ENCODE measurements at places on chromosomes 1 and 21.
A peak's percentile ranks its signal among the peaks of the same experiment; 100 is the strongest.

DNA sequence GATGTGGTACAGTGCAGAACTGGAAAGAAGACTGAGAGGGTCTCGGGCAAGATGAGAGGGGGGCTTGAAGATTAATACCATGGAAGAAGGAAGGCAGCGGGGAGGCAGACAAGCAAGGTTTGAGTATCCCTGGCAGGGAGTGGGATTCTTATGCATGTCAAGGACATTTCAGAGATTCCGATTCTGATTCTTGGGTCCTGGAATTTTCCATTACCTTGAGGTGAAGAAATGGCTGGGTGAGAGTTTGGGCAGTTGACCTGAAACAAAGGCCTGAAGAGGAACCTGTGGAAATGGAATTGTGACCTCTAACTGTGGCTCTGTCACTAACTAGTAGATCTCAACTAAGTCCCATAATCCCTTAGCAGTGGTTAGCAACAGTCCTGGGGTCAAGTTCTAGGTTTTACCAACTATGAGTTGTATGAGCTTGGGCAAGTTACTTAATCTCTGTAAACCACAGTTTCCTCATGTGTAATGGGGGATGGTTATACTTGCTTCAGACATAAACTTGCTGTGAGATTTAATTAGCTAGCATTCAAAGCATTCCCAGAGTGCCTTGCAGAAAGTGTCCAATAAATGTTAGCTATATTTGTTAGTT, 8.6 kb upstream of the ACTN2 start:
- DNase-seq, result no peak

- DNase-seq, result no peak
These were observed 83.4 kb downstream of the BACH1 start for GRCh38 chr21:29382030-29382654.

GRCh38 chr1:98989556-98989907, 15.1 kb downstream of the PLPPR5 start:
- DNase-seq, result no peak

DNA sequence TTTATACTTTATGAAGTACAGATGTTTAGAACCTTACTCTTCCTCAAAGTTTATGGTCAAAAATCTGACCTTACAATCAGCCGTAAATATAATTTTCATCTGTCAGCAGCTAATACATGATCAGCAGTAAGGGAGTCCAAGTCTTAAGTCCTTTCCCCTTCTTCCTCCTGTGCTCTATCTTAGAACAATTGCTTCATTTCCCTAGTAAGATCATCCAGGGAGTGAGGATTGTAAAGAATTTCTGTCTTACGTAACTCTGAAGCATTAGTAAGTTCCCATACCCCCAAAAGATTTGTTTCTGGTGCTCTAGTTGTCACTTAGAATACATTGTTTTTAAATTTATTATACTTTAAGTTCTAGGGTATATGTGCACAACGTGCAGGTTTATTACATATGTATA, 2.1 kb downstream of the SETDB1 start:
- no peak for DNase-seq

- DNase-seq, result no peak
These were observed 7.0 kb downstream of the LELP1 start for GRCh38 chr1:153210206-153210605.

GRCh38 chr1:52814465-52814864, 28.1 kb upstream of the ZYG11A start:
- no peak for DNase-seq

DNA sequence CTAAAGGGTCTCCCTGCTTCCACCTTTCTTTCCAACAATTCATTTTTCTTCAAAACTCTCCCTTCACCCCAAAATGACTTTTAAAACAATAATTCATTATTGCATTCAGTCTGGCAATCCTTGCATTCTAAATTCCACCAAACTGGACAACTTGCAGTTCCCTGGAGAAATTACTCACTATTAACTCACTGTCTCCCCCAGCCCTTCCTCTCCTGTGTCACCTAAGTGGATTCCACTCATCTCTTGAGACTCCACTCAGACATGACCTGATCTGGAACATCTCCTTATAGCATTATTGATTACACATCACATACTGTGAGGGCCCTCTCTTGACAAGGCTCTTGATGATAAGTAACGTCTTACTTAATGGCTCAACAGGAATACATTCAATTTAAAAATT, 257.1 kb downstream of the BRINP2 start:
- no peak for DNase-seq

DNA sequence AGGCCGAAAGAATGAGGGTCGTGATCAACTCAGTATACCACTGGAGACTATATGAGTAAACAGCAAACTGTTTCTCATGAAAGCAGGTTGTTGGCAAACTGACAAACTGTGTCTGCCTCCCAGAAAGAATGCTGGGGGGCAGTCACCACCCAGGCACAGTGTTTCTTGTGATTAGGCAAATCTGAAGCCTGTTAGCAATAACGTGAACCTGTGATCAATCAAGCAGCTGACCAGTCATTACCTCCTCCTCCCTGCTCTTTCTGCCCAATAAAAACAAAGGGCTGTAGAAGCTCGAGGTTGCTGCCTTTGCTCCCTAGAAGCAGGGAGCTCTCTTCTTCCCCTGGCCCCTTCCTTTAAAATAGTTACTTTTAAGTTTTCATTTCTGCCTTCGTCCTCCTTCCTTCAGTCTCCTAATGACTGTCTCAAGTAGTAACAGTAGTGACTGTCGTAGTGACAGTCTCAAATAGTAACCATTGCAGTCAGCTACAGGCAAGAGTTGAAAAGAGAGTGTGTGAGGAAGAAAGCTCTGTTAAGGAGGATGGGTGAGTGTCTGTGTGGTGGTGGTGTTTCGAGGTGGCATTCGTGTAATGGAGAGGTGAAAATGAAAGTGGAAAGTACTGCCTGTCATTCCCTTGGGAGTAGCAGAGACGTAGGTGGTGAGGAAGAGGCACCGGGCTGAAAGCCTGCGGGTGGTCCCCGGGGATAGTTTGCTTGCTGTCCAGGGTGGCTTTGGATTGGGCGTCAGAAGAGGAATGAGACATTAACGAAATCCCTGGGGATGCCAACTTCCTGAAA, 14.5 kb downstream of the HHAT start:
- DNase-seq, result no peak

- peak; percentile 39 for DNase-seq
These were observed 55.4 kb downstream of the SLC37A1 start for GRCh38 chr21:42568866-42569731.

GRCh38 chr1:88149686-88150085, 534.4 kb upstream of the PKN2 start:
- DNase-seq, result no peak

- DNase-seq, result no peak
These were observed 47.2 kb downstream of the GALNT2 start for GRCh38 chr1:230114237-230114651.

DNA sequence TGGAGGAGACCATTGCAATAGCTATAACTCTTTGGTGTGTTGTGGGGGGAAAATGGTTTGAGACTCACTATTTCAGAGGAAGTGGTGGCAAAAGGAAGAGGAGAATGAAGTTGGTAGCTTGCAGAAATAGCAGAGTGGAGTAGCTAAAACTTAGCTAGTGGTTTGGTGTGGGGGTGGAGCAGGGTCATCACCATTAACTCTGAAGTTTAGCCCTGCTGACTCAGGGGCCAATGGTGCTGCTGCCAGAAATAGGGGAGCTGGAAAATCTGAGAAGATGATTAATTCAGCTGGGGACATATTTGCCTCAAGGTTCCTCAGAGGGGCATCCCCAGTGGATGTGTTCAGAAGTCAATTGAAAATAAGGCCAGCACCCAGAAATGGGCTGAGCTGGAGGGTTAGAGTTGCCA, 65.4 kb downstream of the RUNX1 start:
- no peak for DNase-seq

DNA sequence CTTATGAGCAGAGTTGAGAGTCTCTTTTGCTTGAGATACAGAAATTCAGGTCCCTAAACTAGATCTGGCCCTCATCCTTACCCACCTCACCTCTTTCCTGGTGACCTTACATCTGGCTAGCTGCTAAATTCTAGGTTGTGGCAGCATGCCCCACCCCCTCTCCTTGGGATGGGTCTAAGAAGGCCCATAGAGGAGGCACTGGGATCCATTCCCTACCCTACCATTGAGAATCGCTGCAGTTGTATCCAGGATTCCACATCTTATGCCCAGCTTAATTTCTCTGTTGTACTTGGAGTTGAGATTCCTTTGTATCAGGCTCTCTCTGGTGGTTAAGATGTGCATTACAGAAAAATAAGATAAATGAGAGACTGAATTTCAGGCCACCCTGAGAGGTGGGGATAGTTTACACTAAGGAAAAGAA, 9.5 kb upstream of the TMEM39B start:
- DNase-seq, result peak; percentile 73

DNA sequence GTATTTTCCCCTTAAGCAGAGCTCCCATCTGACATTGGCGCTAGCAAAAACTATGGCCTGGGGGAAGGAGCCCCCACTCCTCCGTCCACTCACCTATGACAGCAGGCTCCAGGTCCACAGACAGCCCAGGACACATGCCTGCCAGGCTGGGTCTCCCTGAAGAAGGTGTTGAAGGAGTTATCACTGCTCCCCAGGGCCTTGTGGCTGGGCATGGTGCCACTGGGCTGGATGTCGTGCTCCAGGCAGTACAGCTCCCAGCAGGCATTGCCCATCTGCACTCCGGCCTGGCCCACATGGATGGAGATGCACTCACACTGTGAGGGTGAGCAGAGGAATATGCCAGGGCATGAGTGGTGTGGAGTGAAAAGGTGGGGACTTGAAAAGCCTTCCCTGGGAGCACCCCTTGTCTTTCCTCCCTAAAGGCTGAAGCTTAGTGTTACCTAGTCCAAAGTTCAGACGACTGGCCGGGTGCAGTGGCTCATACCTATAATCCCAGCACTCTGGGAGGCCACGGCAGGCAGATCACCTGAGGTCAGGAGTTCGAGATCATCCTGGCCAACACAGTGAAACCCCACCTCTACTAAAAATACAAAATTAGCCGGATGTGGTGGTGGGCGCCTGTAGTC, 30.0 kb downstream of the RABIF start:
- no peak for DNase-seq

- no peak for DNase-seq
These were observed 598.1 kb upstream of the ADGRL4 start for GRCh38 chr1:79604490-79605198.

DNA sequence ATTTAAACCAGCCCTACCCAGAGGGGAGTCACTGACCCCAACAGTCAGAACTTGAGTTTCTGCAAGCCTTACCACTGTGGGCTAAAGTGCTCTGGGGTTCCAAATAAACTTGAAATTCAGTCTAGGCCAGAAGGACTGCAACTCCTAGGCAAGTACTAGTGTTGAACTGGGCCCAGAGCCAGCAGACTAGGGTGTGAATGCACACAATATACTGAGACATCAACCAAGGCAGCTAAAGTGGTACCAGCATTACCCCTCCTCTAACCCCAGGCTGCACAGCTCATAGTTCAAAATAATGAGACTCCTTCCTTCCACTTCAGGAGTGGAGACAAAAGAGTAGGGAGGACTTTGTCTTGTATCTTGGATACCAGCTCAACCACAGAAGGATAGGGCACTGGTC, 18.9 kb upstream of the IL20 start:
- no peak for DNase-seq

GRCh38 chr1:84960371-84960770, 36.5 kb downstream of the MCOLN2 start:
- DNase-seq, result no peak

GRCh38 chr1:80987824-80988223, 812.9 kb upstream of the ADGRL2 start:
- no peak for DNase-seq

DNA sequence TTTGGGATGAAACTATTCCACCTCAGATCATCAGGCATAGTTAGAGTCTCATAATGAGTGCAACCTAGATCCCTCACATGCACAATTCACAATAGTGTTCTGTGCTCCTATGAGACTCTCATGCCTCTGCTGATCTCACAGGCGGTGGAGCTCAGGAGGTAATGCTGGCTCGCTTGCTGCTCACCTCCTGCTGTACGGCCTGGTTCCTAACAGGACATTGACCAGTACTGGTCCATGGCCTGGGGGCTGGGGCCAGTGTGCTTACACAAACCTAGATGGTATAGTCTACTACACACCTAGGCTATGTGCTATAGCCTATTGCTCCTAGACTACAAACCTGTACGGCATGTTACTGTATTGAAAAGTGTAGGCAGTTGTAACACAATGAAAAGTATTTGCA, 448.4 kb downstream of the RPS6KC1 start:
- DNase-seq, result no peak

DNA sequence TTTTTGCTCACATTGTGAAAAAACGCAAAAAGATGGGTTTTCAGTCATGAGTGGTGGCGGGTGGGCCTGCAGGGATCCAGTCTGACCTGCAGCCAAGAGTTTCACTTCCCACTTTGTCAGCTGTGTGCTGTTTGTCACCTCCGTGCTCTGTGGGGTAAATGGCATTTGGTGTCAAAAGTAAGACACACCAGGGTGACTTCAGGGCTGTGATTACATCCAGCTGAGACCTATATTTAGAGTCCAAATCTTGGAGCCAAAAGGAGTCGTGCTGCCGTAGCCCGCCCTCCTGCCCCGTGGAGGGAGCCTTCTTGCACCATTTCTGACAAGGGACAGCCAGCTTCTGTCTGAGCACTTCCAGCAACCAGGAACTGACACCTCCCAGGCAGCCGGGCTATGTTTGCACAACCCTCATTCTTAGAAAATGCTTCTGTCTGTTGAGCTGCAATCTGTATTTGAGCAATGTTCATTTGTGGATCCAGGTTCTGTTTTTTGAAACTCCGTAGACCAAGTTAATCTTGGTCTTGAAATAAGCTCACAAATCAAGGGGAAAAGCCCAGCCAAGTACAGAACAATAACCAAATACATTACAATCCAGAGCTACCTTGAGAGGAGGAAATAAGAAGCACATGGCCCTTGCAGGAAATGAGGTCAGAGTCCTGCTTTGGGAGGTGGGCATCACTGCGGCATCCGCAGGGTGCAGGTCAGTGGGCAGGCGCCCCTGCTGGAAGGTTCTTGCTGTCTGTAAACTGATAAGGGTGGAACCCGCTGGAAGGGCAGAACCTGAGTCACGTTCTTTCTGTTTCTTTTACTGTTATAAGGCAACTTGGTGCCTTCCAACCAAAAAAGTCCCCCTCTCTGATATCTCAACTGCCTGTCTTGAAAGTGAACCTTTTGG, 14.4 kb downstream of the ABCG1 start:
- no peak for DNase-seq

DNA sequence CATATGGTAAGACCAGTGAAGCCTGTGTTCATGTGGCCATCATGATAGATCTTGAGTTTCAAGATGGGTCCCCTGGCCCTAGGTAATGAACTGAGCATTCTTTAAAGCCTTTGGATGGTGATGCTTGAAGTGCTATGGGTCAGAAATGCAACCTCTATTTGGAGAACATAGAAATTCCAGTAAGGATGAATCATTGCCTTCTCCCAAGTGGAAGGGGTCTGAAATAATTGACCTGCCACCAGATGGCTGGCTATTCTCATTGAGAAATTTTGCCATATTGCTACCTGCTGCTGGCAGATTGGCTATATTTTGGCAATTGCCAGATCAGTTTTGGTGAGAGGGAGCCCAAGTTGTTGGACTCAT, 739 bp upstream of the IFI6 start:
- no peak for DNase-seq

- DNase-seq, result no peak
These were observed 1237.8 kb downstream of the NCAM2 start for GRCh38 chr21:22235866-22236590.

GRCh38 chr1:150127868-150128267, 21.8 kb upstream of the PLEKHO1 start:
- no peak for DNase-seq
